LoVo (cell line): ENCODE measurements at places on chromosomes 2 and 18.

DNA sequence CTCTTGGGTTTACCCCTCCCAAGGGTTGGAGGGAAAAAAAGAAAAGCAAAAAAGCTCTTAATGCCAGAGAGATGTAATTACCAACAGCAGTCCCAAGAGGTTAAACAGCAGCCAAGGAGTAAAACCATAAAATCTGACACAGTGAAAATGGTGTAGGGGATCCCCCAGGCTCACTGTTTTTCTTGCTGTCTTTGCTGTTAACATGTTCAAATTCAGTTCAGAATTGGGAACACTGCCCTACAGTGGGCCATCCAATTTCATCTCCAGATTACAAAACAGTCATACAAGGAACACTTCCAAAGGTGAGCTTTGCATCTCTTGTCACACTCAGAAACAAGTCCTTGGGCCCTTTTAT is 54.5 kb downstream of the PLEKHM3 start:
- no peak for DNase-seq

DNA sequence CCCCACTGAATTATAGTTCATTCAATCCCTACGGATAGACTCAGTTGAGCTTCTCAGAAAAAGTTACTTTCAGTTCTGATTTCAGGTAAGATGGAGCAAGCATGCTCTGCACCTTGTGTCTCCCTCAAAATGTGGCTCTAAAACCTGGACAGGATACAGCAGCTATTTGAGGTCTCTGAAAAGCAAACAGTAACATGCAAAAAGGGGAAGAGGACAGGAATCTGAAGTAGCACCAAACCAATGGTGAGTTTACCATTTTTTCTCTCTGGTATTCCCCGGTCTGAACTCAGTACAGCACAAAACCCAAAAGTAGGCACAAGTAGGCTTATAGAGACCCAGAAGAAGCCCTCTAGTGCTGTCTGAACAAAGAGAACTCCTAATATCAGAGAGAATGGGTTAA is 34.1 kb downstream of the LANCL1 start:
- DNase-seq = no peak

DNA sequence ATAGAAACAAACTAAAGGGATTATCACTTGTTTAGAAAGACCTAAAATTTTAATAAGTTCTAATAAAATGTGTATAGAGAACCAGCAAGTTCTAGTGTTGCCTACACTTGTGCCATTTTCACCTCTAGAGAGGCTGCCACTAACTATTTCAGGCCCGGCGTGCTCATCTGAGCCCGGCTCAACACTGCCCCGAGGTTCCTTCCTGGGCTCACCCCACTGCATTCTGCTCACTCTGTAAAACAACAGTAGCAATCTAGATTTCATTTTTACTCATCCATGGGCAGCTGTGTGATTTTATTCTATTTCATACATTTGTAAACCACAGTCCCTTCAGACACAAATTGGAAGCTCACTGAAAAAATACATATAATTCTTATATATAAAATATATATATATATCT is 253.2 kb downstream of the L3MBTL4 start:
- DNase-seq = no peak

- no peak for DNase-seq
These were observed 235.6 kb downstream of the NUP35 start for GRCh38 chr2:183359867-183360266.

- no peak for DNase-seq
These were observed 791.3 kb downstream of the PLCL1 start for GRCh38 chr2:198595721-198596120.

DNA sequence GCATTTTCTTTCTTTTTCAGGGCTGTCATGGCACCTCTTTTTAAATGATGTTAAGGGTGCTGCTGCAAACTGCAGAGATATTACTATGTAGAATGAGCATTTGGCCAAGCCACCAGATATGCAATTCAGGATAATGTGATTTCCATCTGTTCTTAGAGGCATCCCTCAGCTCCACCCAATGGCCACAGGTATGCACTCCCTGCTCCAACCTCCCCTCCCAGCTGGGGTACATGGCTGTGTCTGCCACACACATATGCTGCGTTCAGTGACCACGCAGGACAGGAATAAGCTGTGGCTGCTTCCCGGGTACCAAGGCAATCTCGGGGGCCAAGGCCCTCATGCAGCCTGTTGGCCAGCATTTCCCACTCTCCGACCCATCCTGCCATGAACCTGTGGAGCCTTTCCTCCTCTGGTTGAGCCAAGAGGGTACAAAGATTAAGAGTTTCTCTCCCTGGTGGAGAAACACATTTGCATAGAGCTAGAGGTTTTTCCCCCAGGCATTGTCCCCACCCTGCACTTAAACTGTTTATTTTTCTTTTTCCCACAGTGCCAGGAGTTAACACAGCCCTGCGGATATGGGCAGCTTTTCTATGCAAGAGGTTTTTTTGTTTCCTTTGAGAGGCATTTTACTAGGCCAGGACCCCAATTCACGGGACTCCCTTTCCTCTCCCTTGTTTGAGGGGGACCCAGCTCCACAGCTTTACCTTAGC is 147.0 kb downstream of the GCA start:
- DNase-seq = no peak
